ENCODE measurements at places on chromosomes 2 and 18.

- DNase-seq: no peak
Measured at GRCh38 chr2:224333726-224334482, 68.0 kb downstream of the FAM124B start.

- DNase-seq: no peak
Measured at GRCh38 chr2:181944164-181944913, 41.3 kb upstream of the PPP1R1C start.

DNA sequence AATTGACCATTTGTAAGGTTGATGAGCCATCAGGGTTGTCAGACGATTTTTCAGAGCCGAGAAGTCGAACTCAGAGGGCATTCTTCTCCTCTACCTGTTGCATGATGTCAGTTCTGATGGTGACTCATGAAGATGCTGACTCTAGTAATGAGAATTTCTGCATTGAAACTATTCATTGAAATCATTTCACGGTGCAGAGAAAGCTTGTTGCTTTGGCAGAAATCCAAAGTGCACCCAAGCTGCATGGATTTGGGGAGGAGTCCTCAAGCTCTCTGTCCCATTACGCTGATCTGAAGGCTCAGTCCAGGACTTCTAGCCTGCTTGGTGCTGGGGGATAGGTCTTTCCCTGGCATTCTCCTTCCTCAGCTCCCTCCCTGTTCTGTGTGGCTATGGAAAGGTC is 125.7 kb upstream of the PXDN start:
- DNase-seq: no peak

GRCh38 chr2:168311261-168311910 is 64.0 kb upstream of the STK39 start:
- DNase-seq: no peak

DNA sequence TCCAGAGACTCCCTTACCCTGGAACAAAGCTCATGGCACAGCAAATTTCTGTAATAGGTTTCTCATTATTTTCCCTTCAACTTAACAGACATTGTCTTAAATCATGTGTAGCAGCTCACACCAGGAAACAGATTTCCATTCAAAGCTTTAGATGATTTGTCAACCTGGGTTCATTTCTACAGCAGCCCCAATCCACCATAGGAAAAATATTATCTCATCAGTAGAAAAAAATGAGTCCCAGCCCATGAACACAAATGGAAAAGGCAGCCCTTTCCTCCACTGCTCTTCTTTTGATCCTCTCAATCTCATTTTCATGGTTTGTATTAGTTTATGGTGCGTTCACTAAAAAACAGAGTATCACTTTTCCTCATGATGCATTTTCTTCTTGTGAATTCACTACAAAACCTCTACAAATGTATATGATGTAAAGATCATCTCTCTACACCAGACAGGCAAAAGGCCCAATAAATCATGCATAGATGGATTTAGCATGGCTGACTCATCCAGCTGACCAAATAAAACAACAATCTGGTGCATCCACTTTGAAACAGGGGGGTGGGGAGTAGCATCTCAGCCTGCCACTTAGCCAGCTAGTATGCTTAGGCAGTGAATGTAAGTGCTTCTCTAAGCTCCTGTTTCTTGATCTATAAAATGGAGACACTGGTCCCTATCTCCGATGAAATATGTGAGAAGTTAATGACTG is 78.6 kb downstream of the SATB2 start:
- no peak for DNase-seq

GRCh38 chr2:240205348-240205747 is 64.9 kb upstream of the OTOS start:
- no peak for DNase-seq

- no peak for DNase-seq
Measured at GRCh38 chr2:153891051-153891450, 19.3 kb downstream of the GALNT13 start.

GRCh38 chr18:61820882-61821281 is 71.9 kb downstream of the RNF152 start:
- DNase-seq: no peak

GRCh38 chr2:40213619-40214018 is 238.3 kb downstream of the SLC8A1 start:
- DNase-seq: no peak

- DNase-seq: peak; percentile 54
Measured at GRCh38 chr2:172556284-172557033, 569 bp downstream of the PDK1 start.

GRCh38 chr2:216195565-216196029 is 86.4 kb downstream of the XRCC5 start:
- DNase-seq: no peak

- no peak for DNase-seq
Measured at GRCh38 chr2:10297191-10297830, 5.4 kb upstream of the HPCAL1 start.

DNA sequence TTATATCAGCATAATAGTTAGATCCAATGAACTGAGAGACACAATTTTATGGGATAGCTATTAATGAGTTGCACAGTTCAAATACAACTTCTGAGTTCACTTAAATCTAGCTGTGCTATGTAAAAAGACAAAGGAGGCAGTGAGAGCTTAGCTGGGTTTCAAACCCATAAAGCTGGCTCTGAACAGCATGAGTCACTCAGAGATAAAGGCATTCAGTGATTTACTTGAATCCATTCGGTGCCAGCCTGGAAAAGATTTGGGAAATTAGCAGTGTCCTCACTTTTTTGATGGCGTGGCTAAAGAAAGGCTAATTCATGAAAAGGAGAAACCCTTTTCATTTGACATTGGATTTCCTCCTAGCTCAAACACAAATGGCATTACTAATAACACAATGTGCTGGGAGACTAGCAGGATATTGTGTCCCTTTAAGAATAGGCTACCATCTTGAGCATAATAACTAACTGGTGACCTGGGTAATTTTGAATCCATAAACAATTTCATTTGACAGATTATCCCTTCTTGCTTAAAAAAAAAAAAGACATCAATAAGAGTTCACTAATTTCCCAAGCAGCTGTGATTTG is 98.4 kb upstream of the NEUROD1 start:
- no peak for DNase-seq

DNA sequence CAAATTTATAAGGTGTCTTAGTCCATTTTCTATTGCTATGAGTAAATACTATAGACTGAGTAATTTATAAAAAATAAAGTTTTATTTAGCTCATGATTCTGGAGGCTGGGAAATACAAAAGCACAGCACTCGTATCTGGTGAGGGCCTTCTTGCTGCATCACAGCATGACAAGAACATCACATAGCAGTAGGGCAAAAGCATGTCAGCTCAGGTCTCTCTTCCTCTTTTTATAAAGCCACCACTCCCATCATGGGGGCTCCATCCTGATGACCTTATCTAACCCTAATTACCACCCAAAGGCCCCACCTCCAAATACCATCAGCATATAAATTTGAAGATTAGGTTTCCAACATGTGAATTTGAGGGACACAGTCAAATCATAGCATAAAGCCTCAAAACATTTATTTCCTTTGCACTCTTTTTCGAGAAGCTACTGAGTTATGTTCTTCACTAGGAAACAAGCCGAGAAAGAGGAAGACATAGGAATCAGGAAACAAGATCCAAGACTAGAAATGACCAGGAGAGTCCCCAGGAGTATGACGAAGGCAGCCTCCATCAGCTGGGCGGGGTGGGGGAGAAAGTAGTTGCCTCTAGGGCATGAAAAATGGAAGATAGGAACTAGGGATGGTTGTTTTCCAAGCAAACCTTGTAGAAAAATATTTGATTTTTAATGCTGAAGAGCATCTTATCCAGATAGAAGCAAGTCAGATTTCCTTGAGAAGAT is 24.1 kb upstream of the NABP1 start:
- no peak for DNase-seq

DNA sequence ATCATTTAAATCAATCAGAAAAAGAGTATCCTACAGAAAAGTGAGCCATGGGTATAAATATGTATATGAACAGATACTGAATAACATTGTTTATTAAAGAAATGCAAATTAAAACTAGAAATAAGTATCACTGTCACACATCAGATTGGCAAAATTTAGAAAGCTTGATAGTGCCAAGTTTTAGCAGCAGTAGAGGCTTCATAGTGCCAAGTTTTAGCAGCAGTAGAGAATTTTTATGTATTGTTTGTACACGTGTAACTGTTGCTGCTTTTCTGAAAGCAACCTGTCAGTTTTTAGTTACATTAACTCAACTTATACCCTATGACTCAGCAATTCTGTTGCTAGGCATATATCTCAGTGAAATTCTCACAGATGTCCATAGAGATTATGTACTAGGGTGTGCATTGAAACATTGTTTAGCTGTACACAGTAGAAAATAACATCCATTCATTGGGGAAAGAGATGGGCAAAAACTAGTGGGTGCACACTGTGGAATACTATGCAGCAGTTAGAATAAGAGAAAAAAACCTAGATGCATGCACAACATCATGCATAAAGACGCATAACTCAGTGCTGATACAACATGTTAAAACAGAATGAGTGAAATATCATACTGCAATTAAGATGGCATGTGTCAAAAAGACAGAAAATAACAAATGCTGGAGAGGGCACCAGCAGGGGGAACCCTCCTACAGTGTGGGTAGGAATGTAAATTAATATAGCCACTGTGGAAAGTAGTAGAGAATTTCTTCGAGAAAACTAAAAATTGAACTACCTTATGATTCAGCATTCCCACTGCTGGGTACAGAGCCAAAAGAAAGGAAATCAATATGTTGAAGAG is 294.5 kb upstream of the NT5C1B start:
- DNase-seq: no peak

Data from mucosa of gallbladder (tissue), 1 donor.